Ascending aorta (tissue), 2 donors: ENCODE measurements at places on chromosomes 5 and 9.
A peak's percentile ranks its signal among the peaks of the same experiment; 100 is the strongest.

DNA sequence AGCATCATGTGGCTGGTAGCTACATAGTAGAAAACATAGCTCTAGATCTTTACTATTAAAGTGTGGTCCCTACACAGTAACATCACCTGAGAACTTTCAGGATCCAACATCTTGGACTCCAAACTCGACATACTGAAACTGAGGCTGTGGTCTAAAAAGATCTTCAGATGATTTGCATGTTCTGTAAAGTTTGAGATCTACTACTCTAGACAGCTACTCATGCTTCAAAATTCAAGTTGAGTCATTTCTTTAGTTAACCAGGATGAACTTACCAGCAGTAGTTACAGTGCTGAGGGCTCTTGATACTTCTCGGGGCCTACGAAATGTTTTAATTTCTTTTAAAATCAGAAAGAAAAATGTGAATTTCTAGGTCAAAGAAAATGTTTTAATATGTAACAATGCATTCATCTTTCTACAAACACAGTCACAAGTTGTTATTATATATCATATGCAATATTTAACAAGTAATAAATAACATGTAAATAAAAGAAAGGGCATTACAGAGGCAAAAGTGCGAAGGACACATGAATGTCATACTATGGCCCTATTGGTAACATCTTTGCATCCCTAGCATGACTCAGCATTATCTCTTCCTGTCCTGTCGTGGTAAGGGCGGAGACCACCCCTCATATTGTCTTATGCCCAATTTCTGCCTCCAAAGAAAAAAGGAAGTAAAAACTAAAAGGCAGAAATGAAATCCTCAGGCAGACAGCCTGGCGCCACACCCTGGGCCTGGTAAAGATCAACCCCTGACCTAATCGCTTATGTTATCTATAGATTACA lies 563.9 kb upstream of the TLE4 start:
- no peaks in the 10 kb centered on the region for H3K36me3 ChIP-seq

DNA sequence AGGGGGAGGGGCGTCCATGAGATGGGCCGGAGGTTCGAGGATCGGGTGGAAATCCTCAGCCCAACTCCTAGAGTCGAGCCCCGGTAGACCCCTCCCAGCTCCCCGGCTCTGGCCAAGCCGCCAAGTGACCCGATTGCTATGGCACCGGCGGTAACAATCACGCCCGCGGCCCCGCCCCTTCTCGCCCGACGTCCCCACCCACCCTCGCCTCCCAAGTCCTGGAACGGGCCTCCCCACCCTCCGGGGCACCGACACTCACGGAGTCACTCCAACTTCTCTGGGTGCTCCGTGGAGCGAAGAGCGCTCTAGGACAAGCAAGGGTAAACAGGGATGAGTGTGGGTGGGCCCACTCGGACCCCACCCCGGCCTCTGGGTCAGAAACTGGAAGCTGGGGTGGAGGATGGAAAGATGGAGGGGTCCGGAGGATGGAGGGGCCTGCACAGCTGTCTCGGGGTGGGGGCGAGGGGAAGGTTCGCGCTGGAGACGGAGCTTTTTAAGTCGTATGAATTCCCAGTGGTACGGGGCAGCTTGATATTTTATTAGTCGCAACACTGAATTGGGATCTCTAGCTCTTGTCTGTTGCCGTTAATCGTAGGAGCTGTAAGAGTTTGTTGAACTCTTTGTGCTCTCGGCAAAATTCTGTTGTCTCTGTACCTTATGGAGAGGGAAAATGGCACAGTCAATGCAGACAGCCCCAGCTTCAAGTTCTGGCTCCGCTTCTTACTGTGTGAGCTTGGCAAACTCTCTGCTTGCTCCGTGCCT lies at the start of gene SPACA9:
SPACA9 (plus strand) TSS at position 204 of the 762 bp plus-strand sequence. CDS start 5,050 bp downstream, outside the sequence.
- no peaks in the 10 kb centered on the region for H3K36me3 ChIP-seq
- H3K27me3 ChIP-seq, result no peaks in the 10 kb centered on the region
- peak within 1 kb of the TSS; percentile 81 for H3K4me3 ChIP-seq
- H3K4me1 ChIP-seq, result peaks cover 8% of the 10 kb centered on the region
- peak within 1 kb of the TSS; percentile 71 for H3K27ac ChIP-seq

GRCh38 chr5:102651466-102651865 lies 103.6 kb upstream of the PAM start:
- H3K27me3 ChIP-seq, result no peaks in the 10 kb centered on the region
- H3K36me3 ChIP-seq, result no peaks in the 10 kb centered on the region
- H3K4me1 ChIP-seq, result no peaks in the 10 kb centered on the region
- H3K27ac ChIP-seq, result no peak overlapping the region

GRCh38 chr5:14577971-14578370 lies 3.6 kb upstream of the OTULINL start:
- no peak overlapping the region for H3K27ac ChIP-seq
- no peaks in the 10 kb centered on the region for H3K4me1 ChIP-seq
- no peaks in the 10 kb centered on the region for H3K36me3 ChIP-seq
- H3K27me3 ChIP-seq, result no peaks in the 10 kb centered on the region
- H3K4me3 ChIP-seq, result no peak overlapping the region
- no peak for DNase-seq

- no peaks in the 10 kb centered on the region for H3K36me3 ChIP-seq
- DNase-seq, result no peak
- no peaks in the 10 kb centered on the region for H3K27me3 ChIP-seq
Observed at GRCh38 chr9:119369680-119370366, 588 bp upstream of the BRINP1 start.

GRCh38 chr5:170327168-170327567 lies 29.6 kb upstream of the LCP2 start:
- no peak for DNase-seq
- peaks cover 14% of the 10 kb centered on the region for H3K4me1 ChIP-seq
- H3K27me3 ChIP-seq, result no peaks in the 10 kb centered on the region
- no peak overlapping the region for H3K4me3 ChIP-seq
- no peaks in the 10 kb centered on the region for H3K36me3 ChIP-seq

DNA sequence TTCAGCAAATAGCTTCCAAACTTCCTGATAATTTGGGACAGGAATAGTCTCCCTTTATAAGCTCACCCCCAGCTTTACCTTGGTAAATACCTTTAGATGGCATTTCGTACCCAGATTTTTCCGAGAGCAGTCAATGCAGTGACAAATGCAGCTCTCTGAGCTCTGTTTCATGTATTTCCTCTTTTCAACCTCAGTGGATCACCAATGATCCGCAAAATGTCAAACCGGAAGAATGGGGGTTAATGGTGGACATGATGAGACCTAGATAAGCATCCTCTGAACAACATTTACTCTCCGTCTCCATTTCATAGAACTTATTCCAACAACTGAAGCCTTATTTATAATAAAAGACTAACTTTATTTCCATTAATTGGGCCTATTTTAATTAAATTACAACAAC lies 227.3 kb downstream of the MCTP1 start:
- no peaks in the 10 kb centered on the region for H3K27me3 ChIP-seq
- H3K4me1 ChIP-seq, result no peaks in the 10 kb centered on the region
- DNase-seq, result no peak
- no peak overlapping the region for H3K27ac ChIP-seq

DNA sequence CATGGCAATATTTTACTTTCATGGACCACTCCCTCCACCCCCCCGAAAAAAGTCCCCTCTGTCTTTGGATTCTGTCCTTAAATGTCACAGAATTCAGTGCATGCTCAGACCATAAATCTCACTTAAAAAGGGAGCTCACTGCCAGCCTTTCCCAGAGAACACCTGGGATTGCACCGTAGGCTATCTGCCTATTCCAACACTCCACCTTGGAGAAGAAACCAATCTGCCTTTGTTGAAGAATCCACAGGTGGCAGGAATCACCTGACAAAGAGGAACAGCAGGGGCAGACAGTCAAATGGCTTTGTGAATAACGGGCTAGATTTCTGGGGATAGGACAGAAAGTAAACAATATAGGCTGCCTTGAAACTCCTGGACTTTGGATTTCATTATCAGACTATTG lies 306.7 kb upstream of the BRINP1 start:
- H3K27ac ChIP-seq, result no peak overlapping the region
- H3K36me3 ChIP-seq, result no peaks in the 10 kb centered on the region
- no peaks in the 10 kb centered on the region for H3K27me3 ChIP-seq
- DNase-seq, result no peak
- no peaks in the 10 kb centered on the region for H3K4me1 ChIP-seq

DNA sequence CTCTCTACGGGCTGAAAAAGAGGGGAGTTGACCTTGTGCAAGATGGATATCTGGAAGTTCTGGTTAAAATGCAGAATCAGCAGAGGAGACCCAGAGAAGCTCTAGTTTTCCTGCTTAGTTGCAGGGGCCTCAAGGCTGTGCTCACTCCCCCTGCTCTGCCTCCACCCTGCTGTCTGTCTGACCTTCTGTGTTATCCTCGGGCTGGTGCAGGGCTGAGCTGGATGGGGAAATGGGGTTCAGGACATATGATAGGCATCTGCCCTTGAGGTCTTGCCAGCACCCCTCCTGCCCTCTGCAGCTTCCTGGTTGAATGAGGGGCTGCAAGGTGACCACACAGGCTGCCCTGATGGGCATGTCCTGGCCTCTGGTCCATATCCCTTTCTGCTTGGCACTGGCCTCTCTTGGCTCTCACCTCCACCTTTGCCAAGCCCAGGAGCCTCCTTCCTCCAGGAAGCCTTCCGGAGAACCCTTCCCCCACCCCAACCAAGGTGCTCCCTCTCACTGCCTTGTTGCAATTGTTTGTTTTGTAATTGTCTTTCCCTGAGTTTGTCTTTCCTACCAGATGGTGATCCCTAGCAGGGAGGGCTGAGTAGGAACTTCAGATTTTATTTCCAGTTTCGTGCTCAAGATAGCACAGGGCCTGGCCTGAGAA lies 1.3 kb downstream of the TMEM268 start:
- no peaks in the 10 kb centered on the region for H3K36me3 ChIP-seq
- H3K27me3 ChIP-seq, result no peaks in the 10 kb centered on the region
- H3K4me3 ChIP-seq, result peak overlapping the region; percentile 67

DNA sequence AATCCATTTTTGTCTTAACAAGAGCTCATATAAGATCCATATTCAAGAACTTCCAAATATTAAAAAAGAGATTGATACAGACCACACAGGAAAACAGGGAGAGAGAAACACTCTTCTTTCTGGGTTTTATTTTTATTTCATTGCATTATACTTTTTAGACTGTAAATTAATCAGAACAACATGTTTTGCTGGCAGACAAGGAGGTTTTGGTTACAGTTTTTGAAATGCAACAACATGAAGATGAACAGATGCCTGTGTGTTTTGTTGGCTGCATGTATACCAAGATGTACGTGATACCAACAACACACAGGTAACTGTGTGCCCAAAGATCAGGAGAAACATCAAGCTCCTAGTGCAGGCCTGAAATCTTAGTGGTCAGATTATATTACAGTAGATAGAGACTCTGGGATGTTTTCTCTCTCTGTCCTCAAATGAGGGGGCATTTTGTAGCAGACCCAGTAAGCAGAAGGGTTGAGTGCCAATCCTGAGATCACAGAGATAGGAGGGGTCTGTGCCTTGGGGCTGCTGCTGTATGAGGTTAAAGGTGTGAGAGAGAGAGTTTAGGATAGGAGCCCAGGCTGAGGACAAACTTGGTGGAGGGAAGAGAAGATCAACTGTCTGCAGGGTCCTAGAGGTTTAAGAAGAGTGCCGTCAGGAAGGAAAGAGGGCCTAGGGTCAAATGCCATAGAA lies 152.2 kb downstream of the DCP2 start:
- H3K27ac ChIP-seq, result no peak overlapping the region
- H3K4me3 ChIP-seq, result no peak overlapping the region
- no peaks in the 10 kb centered on the region for H3K36me3 ChIP-seq
- H3K27me3 ChIP-seq, result no peaks in the 10 kb centered on the region
- H3K4me1 ChIP-seq, result no peaks in the 10 kb centered on the region

GRCh38 chr5:172345881-172346280 lies 62.3 kb upstream of the UBTD2 start:
- DNase-seq, result no peak
- H3K27ac ChIP-seq, result no peak overlapping the region
- H3K4me1 ChIP-seq, result no peaks in the 10 kb centered on the region
- H3K36me3 ChIP-seq, result peaks cover 57% of the 10 kb centered on the region

- H3K27me3 ChIP-seq, result no peaks in the 10 kb centered on the region
- no peak overlapping the region for H3K27ac ChIP-seq
- DNase-seq, result no peak
- H3K4me1 ChIP-seq, result no peaks in the 10 kb centered on the region
- no peaks in the 10 kb centered on the region for H3K36me3 ChIP-seq
Observed at GRCh38 chr5:84092738-84093137, 291.9 kb downstream of the EDIL3 start.

- no peak for DNase-seq
- no peaks in the 10 kb centered on the region for H3K27me3 ChIP-seq
- no peaks in the 10 kb centered on the region for H3K36me3 ChIP-seq
- no peak overlapping the region for H3K27ac ChIP-seq
- no peaks in the 10 kb centered on the region for H3K4me1 ChIP-seq
Observed at GRCh38 chr5:25701936-25702335, 1057.2 kb upstream of the CDH10 start.

DNA sequence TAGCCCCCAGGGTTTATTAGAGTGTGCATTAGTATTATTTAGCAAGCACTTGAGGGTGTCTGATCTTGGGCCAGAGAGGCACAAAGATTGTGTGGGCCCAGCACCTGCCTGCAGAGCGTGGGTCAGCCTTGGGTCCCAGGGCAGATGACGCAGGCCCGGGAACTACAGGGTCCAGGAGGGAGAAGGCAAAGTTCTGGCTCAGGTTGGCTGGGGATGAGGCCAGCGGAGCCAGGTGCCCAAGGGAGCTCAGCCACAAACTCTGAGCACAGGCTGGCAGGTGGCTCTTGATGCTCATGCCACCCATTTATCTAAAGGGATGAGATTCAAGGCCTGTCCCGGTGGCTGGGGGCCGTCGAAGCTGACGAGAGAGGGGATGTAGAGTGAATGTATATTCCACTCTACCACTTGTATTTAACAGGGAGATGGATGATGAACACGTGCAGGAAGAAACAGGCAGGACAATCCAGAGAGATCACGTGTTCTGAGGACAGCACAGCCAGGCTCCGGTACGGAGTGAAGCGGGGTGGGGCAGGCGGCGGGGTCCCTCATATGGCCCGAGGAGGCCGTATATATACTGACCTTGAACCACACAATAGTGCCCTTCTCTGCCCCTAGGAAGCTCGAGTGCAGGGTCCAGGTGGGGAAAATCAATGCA lies 818 bp upstream of the OBP2A start:
- H3K27ac ChIP-seq, result no peak overlapping the region
- DNase-seq, result peak; percentile 37
- H3K36me3 ChIP-seq, result no peaks in the 10 kb centered on the region
- no peak overlapping the region for H3K4me3 ChIP-seq

GRCh38 chr9:133560311-133560710 lies 25.8 kb downstream of the ADAMTSL2 start:
- H3K36me3 ChIP-seq, result no peaks in the 10 kb centered on the region
- no peak overlapping the region for H3K4me3 ChIP-seq
- H3K4me1 ChIP-seq, result peaks cover 35% of the 10 kb centered on the region
- DNase-seq, result no peak
